ENCODE measurements at places on chromosomes 7 and 10. TPM values are rescaled to one million over a fixed set of nuclear protein-coding genes. Genes with fewer than 3 reads are reported as not detected.

GRCh38 chr7:106523482-106523881 lies 137.5 kb downstream of the CCDC71L start:
- no peak overlapping the region for H3K4me3 ChIP-seq
- peaks cover 12% of the 10 kb centered on the region for H3K27me3 ChIP-seq
- no peak overlapping the region for H3K27ac ChIP-seq
- DNase-seq, result no peak

DNA sequence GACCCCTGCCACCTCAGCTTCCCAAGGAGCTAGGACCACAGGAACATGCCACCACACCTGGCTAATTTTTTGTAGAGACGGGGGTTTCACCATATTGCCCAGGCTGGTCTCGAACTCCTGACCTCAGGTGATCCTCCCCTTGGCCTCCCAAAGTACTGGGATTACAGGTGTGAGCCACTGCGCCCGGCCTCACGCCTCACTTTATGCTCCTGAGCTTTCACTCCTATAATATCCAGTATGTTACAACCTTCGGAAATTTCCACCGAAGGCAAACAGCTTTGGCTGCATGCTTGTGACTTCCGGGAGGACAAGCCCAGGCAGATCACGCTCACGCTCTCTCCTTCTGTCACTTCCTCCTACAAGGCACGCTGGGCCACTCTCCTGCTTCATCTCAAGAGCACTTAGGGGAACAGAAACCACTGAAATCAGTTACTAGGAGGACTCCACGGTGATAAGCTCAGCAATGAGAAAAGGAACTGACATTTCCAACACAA lies 4.4 kb upstream of the MAD1L1 start:
- H3K27ac ChIP-seq, result peak overlapping the region; percentile 74
- peaks cover 9% of the 10 kb centered on the region for H3K4me1 ChIP-seq
- H3K36me3 ChIP-seq, result peaks cover 20% of the 10 kb centered on the region
- H3K4me3 ChIP-seq, result no peak overlapping the region
- H3K27me3 ChIP-seq, result no peaks in the 10 kb centered on the region
- DNase-seq, result no peak

FRMPD2 gene
- 0.43 TPM for total RNA-seq

RBAK gene
- 19.9 TPM for total RNA-seq

BHLHA15 gene
- 1.0 TPM for total RNA-seq

GRCh38 chr10:128053356-128053755 lies 72.9 kb downstream of the MKI67 start:
- H3K36me3 ChIP-seq, result no peaks in the 10 kb centered on the region
- H3K27ac ChIP-seq, result no peak overlapping the region
- peaks cover 2% of the 10 kb centered on the region for H3K27me3 ChIP-seq
- peaks cover under 1% of the 10 kb centered on the region for H3K4me1 ChIP-seq
